Lower leg skin (tissue), 4 donors: ENCODE measurements at places on chromosomes 16 and 17.

DNA sequence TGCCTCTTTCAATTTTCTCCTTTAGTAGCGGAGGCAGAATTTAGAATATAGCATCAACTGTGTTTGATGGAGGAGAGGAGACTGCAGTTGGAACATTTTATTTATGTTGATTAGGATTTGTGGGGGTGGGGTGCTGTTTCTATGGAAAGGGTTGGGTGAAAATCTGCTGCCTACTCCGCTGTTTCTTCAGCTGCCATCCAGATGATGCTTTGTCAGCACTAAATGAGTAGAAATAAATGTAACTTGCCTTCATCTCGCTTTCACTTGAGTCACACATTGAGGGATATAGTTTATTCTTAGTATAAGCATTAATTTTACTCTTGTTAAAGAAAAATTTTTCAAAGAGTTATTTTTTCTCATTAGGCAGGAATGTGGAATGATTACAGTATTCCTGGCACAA lies 42.1 kb downstream of the ABHD15 start:
- DNase-seq, result no peak

DNA sequence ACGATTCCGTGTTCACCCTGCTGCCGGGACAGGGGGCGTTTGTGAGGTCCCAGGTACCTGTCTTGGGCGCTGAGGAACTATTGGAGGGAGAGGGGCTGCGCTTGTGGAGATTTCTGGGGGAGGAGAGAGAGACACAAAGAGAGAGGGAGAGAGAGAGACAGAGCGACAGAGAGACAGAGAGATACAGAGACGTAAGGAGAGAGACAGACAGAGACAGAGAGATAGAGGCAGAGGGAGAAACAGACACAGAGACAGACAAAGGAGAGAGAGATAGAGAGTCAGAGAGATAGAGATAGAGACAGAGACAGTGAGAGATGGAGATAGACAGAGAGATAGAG lies 24.5 kb upstream of the ITGAX start:
- DNase-seq, result no peak

DNA sequence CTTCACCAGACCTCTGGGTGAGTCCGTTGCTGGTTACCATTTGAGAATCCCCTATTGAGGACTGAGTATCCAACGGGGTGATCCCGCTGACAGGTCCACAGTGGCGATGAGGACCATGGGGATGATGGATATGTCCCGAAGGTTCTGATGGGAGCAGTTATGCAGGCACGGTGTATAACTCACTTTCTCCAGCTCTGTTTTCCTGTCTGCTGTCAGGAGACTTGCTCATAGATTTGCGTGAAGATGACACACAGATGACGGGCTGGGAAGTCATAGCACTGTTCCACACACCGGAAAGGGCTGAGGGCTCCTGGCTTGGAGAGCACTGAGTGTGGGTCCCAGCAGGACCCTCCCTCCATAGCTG lies 22.2 kb upstream of the ADCY7 start:
- DNase-seq, result no peak

DNA sequence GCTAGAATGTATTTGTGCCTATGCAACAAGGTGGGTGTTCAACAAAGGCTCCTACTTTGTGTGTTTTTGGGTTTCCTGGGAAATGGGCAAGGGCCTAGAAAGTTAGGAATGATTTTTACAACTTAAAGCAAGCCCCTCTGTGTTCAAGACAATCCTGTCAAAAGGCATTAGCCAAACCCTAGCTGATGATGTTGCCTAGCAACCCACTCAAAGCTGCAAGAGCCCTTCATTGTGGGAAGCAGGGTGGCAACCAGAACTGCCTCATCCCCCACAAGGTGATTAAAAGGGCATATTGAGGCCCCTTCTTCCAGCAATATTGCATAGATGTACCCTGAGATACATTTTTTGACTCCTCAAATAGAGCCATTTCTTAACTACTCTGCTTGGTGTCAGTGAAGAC lies 16.0 kb upstream of the RASL10B start:
- DNase-seq, result peak; percentile 49

DNA sequence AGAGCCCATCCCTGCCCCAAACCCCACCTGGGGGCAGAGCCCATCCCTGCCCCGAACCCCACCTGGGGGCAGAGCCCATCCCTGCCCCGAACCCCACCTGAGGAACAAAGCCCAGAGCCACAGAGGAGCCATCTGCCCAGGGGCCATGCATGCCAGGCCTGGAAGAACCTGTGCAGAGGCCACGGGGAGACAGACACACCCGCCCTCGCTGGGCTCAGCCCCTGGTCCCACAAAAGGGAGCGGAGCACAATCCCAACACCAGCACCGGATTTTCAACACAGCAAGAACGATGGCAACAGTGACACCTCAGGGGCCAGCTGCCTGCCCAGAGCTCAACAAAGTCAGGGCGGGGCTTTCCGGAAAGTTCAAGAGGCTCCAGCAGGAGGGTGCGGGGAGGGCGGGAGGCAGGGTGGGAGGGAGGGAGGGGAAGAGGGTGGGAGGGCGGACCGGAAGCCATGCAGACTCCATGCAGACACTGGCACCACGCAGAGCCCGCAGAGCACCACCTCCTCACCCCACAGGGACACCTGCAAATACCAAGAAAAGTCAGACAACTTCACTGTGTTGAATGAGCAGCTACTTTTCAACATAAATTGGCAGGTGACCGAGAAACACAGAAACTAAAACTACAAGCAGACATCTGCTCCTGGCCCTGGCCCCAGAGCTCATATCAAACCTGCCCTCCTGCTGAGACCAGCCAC lies 27.9 kb upstream of the C16orf95 start:
- DNase-seq, result no peak

DNA sequence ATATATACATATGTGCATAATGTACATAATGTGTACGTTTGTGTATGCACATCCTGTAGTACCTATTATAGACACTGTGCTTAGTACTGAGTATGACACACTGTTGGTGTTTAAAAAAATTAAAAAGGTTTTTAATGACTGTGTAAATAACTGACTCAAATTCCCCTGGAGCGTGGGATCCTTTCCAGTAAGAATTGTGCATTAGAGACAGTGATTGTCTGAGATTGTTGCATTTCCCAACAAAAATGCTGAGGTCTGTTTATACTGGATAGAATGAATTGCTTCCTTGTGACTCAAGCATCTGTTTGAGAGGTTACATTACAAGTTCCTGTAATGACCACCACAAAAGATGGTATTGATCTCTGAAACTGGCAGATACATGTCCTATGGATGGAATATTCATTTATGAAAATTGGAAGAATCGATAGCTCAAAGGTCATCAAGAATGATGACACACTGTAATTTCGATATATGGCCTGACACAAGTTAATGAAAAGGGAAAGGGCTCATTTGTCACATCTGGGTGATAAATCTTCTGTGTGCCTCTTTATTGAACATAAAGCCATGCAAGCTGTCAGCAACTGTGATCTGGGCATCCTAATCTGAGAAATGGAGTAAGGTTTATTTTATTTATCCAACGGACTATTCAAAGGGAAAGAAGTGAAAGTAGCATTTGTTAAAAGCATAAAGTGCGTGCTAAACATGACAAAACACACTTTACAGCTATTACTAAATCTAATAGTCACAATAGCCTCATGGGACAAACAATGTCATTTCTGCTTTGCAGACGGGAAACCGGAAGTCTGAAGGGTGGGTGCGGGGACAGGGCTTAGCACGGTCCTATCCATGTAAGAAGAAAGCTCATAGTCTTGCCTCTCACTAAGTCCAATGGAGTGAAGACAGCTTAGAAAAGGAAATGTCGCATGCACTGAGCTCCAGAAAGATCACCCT lies 228.8 kb downstream of the CDH11 start:
- no peak for DNase-seq

DNA sequence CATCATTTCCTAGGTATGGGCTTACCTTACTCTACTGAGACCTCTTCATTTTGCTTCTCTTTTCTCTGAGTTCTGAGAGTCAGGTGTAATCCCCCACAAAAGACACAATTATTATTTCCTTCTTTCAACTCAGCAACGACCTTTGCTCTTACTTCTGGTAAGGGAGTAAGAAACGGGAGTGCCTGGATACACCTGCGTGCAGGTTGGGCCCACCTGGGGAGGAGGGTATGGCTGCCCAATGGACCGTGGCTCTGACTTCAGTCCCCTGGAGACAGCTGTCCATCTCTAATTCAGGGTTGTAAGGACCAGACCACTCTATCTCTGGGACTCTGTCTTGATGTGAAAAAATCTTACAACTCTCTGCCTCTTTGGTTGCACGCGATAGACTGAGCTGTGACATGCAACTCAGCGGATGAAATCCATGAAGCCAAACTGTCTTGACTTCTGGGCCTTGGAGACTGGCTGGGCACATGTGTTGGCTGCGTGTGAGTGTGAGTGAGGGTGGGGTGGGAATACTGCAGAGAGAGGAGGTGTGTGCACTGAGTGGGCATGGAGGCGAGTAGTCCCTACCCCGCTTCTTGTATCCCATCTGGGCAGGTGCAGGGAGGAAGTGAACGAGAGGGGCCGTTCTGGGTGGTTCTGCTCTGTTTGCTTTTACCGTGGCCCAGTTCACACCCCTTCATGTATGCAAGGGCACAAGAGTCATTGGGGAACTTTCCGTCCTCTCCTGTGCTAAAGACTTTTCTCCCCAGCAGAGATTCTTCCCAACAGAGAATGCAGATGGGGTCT lies 1.2 kb downstream of the TMEM238L start:
- no peak for DNase-seq

- no peak for DNase-seq
Measured at GRCh38 chr16:89525146-89525913, 17.1 kb downstream of the SPG7 start.

DNA sequence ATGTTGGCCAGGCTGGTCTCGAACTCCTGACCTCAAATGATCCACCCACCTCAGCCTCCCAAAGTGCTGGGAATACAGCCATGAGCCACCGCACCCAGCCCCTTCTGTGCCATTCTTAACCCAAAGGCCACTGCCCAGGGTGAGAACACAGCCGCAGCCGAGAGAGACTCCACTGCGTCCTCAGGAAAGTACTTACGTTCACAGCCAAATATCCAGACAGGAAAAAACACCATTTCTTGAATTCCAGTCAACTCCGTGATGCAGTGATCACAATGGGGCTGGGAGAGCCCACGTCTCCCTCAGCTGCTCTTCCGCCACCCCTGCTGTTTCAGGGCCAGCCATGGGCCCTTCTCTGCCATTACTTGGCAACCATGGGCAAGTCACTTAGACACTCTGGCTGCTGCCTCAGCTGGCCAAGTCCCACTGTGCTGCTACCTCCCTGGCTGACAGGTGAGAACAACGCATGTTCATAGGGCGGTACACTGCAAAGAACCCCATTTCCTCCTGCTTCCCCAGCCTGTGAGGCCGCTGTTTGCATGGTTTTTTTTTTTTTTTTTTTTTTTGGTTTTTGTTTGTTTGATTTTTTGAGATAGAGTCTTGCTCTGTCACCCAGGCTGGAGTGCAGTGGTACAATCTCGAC lies 4.3 kb downstream of the CDIP1 start:
- no peak for DNase-seq

DNA sequence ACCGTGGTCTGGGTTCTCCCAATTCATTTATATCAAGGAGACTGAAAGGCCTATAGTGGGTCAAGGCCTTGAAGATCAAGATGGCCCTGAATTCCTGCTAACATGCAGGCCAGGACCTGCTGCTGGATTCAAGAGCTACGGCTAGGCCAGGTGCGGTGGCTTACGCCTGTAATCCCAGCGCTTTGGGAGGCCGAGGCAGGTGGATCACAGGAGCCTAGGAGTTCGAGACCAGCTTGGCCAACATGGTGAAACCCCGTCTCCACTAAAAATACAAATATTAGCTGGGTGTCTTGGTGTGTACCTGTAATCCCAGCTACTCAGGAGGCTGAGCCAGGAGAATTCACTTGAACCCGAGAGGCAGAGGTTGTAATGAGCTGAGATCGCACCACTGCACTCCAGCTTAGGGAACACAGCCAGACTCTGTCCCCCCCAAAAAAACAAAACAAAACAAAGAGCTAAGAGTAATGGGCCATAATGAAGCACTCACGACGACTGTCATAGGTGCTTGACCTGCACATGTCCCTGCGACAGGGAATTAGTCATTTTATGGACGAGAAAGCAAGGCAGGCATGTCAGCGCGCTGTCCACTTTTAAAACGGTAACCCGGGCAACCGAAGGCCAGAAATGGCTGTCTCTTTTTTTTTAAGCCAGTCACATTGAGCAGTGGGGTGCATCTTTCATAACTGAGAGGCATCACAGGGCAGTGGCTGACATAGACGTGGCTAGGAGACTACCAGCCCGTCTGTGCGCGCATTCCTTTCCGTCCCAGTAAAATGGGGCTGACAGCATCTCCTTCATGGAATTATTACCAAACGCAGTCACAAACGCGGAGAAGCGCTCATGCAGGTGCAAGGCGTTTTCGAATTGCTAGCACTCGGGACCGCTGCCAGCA lies 1.0 kb upstream of the FBRS start:
- no peak for DNase-seq

DNA sequence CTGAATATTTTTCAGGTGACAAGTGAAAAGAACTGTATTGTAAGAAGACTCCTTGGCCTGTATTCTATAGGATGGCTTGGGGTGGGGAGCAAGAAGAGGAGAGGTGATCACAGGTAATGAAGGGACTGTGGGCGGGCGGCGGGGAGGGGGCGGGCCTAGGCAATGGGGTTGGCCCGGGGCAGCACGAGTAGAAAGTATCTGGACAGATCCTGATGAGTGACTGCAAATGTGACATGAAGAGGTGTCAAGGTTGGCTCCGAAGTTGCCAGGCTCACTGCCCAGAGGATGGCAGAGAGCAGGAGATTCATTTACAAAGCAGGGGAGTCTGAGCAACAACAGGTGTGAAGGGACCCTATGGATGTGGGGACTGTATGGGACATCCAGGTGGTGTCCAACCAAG lies 10.8 kb upstream of the G6PC1 start:
- no peak for DNase-seq

DNA sequence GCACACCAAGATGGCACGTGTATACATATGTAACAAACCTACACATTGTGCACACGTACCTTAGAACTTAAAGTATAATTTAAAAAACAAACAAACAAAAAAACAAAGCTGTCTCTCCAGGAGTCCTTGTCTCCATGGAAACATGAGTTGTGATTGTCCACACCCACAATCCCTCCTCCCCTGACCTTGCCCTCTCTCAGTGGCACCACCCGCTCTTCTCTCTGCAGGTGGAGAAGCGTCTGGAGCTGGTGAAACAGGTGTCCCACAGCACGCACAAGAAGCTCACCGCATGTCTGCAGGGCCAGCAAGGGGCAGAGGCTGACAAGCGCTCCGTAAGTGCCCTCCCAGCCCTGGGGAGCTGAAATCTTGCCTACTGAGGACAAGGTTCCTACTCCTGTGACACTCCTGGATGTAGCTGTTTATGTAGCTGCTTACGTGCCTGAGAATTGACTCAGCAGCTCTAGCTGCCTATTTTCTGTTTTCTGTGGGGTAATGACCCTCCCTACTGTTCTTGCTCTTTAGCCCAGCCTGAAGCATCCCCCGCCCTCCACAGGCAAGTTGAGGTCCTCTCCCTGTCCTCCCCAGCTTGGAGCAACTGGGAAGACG lies 107.0 kb downstream of the ARHGAP44 start:
- DNase-seq, result no peak

DNA sequence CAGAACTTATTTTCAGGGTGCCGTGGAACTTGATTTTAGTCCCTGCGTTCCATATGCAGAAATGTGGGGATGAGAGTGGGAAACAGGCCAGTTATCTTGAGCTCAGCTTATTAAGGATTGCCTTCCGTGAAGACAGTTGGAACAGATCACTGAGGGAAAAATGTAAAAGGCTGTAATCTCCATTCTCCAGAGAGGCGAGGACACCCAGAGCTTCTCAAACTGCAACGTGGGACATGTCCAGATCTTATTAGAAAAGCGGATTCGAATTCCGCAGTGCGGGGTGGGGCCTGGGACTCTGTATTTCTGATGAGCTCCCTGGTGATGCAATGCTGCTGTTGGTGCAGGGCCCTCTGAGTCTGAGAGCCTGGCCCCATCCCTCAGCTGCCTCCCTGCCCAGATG lies 185.6 kb upstream of the CIBAR2 start:
- no peak for DNase-seq

GRCh38 chr16:11047057-11047456 lies 102.7 kb downstream of the CLEC16A start:
- no peak for DNase-seq
